ENCODE measurements at places on chromosomes 12 and 14.
A peak's percentile ranks its signal among the peaks of the same experiment; 100 is the strongest.

GRCh38 chr12:103783744-103784664, 57.0 kb downstream of the NT5DC3 start:
- DNase-seq, result peak; percentile 31

DNA sequence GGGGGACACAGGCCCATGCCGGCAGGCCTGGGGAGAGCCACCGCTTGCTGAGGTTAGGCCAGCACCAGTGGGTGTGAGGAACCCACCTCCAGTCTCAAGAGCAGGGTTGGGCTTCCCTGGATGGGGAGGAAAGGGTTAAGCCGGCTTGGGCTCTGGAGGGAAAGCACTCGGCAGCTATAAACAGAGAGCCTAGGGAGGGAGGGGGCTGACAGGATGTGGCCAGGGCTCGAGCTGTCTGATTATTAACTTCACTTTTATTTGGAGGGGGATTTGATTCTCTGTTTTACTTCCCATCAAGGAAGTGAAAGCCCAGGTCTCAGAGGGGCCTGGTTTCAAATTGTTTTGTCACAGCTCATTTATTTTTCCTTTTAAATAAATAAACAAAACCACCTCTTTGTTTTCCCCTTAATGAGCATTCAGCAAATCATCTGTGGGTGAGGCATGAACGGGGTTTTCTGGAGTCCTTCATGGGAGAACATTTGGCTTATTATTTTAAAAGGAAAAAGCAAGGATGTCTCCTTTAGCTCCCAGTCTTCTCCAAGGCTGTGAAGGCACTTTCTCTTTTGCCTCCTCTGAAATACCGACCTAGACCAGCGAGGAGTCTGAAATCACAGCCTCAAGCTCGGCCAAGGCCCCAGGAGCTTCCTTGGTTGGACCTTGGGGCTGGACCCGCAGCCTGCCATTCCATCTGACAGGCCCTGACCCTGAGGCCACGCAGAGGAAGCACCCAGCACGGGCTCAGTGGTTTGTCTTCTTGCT, 21.9 kb upstream of the ZFP36L1 start:
- no peak for DNase-seq

DNA sequence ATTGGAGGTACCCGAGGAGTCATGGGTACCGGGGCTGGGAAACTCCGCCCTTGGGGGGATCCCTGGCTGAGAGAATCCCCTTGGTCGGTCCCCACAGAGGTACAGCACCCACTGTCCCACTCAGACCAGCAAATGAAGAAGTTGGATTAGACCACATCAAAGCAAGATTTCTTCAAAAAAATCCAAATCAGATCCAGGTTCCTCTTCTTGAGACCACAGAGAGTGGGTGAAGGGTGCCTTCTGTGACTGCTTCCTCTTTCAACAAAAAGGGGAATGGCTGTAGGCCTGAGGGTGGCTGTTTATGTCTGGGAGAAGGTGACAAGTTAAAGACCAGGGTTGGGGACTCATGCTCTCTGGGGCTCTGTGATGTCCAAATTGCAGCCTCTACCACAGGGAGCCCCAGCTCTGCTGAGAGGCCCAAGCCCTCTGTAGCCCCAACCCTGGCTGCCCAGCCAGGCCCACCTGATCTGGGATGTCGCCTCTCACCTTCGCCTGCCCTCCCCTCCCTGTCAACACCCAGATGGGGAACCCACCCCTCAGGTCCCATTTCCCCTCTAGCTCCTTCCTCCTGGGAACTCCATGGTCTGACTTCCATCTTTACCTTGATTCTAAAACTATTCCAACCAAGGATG, 50.9 kb downstream of the ZFP36L1 start:
- no peak for DNase-seq

DNA sequence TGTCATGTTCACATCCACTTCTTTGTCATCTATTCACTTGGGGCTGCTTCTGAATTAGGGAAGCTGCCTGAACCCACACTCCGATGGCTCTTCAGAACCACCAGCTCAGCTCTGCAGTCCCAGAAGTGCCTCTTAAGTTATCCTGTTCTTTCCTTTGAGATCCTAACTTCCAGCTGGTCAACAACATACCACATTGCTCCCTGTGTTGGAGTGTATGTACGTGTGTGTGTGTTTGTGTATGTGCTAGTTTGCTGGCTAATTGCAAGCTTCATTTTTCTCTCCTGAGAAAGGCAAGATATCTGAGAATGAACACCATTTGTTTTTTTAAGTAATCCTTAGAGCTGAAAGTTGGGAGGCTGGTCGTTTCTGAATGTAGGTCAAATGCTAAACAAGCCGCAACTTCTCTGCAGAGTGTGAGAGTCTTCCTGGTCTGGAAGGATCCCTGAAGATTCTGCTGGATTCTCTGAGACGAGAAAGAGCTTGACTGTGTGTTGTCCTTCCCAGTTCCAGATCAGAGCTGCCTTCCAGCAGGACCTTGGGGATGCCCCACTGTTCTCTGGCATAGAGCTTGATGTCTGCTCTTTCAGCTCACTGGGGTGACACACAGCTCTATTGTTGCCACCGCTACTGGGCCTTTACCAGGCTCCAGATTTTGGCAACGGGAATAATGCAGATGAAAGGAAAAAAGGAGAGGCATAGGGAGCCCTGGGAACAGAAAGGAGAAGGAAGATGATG, 839 bp downstream of the GSG1 start:
- no peak for DNase-seq
